MG63 (cell line): ENCODE measurements at places on chromosomes 5 and 9. TPM values are rescaled to one million over a fixed set of nuclear protein-coding genes. Genes with fewer than 3 reads are reported as not detected.

- no peak for DNase-seq
Observed at GRCh38 chr9:25700430-25700829, 22.2 kb upstream of the TUSC1 start.

OLFM1 gene
- total RNA-seq, result 37.1 and 47.3 TPM in 2 replicates

DNA sequence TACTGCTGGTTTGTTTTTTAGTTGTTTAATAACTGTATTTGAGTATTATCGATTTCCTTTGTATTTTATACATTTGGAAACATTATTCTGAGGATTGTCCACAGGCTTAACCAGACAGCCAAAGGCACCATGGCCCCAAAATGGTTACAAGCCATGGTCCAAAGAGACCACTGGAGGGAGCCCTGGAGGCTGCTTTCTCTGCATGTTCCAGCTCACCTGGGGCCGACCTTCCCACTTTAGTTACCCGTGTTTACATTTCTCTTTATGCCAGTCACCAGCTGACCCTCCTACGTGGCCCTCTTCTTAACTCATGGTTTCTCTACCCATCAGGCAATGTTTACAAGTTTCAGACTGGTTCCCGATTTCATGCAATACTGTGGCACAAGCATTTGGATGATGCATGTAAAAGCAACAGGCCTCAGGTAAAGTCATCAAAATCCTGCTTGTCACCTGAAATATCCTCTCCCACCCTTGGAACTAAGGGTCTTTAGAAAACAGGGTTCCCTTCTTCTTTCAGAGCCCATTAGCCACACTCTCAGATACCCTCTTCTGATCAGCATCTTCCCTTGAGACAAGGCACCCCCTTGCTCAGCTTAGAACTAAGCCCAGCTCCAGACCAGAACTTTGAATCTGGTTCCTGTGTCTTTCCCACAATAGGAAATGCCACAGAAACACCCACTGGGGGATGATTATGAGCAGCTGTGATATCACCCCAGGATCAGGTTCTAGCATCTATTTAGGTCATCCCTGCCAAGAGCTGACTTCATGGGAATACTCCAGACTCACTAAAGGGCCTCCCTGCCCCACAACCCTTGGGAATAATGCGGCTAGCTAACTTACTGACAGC is 49.9 kb upstream of the GARNL3 start:
- DNase-seq, result peak; percentile 32

DNA sequence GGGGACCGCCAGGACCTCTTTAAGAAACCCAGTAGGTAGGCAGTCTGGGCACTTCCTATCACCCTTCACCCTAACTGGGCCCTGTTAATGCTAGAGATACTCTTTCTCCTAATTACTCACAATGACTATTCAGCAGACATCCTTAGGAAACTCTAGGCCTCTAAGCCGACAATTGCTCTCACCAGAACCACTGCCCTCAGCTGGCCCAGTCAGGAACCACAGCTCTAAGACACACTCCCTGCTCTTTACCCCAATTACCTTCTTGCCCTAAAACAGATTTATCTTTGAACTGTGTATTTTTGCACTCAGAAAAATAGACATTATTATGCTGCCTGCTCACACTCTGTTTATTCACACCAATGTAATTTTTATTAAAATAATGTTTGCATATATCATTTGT is 432.6 kb upstream of the SLC30A5 start:
- DNase-seq, result no peak

GARIN3 gene
- not detected in 2 replicates for total RNA-seq

GRCh38 chr5:56829137-56829908 is 14.0 kb downstream of the MAP3K1 start:
- DNase-seq, result no peak

DNA sequence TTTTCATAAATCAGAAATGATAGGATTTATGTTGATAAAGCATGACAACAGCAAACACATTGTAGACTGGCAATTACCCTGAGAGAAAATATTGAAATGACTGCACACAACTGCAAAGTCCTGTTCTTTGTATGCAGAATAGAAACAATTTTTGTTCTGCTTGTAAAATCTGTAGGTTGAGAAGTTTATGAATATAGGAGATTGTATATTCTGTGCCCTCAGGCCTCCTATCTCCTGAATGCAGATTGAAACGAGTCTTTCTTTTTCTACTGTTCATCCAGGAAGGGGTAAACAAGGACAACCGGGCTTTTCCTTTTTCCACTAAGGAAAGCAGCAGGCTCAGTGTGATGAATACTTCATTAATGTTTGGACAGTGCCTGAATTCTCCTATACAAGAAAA is 95.0 kb upstream of the HAPLN1 start:
- DNase-seq, result no peak

KIAA1191 gene
- 120 and 132 TPM in 2 replicates for total RNA-seq

GRCh38 chr5:9340085-9340484 is 205.8 kb downstream of the SEMA5A start:
- DNase-seq, result no peak
